Activated CD4-positive, alpha-beta T cell treated with anti-CD3 and anti-CD28 coated beads for 24 hours (primary cell): ENCODE measurements at places on chromosomes 11 and 22.

DNA sequence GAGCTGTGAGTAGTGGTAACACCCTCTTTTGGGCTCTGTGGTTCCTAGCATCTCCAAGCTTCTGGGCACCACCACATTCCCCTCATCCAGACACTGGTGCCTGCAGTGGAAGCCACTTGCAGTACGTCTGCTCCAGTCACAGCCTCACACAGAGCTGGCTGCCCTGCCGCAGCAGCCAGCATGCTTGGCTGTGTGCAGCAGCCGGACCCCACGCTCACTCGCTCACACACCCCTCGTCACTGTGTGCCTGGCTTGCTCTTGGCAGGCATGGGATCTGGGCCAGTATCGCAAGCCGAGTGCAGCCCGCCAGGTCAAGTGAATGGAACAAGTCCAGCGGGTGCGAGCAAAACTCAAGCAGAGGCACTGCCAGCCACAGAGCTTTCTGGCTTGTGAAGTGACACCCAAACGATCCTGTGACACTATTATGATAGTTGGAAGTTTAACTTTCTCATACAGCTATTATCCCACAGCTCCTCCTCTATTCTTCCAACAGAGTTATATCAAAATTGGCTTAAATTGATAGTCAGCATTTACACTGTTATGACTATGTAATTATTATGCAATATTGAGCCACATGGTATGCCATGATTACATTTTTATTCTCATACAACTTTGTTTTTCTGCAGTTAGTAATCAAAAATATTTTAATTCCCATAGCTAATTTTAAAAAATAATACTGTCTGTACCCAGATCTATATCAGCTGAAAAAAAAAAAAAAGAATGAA is 89.0 kb downstream of the CCDC73 start:
- DNase-seq: no peak

DNA sequence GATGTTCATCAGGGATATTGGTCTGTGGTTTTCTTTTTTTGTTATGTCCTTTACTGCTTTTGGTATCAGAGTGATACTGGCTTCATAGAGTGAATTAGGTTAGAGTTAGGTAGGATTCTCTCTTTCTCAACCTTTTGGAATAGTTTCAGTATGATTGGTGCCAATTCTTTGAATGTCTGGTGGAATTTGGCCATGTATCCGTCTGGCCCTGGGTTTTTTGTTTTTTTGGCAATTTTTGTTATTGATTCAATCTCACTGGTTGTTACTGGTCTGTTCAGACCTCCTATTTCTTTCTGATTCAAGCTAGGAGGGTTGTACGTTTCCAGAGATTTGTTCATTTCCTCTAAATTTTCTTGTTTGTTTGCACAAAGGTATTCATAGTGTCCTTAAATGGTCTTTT is 54.4 kb downstream of the ATXN10 start:
- no peak for DNase-seq

- no peak for DNase-seq
Measured at GRCh38 chr11:8375460-8375859, 111.8 kb upstream of the LMO1 start.

- DNase-seq: no peak
Measured at GRCh38 chr11:130088919-130089673, 19.4 kb downstream of the APLP2 start.

GRCh38 chr11:58926695-58927094 is 12.6 kb upstream of the GLYATL1 start:
- no peak for DNase-seq
